NCI-H460 (cell line): ENCODE measurements at places on chromosomes 1 and 21.

- DNase-seq = no peak
These were observed 11.5 kb downstream of the MACO1 start for GRCh38 chr1:25442178-25442577.

DNA sequence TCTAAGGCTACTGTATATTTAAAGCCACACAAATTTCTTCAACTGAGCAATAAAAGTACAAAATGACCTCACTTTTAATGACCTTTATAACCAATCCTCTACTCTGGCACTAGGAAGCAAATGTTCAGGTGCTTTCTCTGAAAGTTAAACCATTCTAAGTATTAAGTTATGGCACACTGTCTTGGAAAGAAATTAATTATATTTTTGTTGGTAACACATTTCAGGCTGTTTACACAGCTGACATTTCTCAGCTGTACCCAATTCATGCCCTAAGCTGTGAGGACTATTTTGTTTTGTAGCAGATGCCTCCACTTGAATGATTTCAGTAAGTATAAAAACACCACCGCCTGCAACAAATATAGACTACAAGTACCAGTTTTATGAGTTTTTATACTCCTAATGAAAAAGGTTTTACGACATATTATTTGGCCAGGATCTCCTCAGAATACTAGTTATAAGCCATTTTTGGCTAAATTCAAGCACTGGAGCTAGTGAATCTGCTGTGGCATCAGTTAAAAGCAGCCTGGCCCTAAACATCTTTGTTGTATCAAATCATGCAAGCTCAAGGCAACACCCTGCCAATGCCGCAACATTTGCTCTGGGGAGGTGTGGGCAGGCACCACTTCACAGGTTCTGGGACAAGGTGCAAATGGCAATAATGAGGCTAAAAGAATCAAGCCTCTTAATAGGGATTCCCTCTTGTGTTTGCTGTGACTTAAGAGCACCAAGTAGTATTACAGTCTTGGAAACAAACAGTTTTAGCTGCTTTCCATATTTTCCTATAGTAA, 228.4 kb upstream of the DMRTA2 start:
- no peak for DNase-seq

GRCh38 chr1:222288053-222288452, 259.9 kb downstream of the HHIPL2 start:
- DNase-seq = no peak

DNA sequence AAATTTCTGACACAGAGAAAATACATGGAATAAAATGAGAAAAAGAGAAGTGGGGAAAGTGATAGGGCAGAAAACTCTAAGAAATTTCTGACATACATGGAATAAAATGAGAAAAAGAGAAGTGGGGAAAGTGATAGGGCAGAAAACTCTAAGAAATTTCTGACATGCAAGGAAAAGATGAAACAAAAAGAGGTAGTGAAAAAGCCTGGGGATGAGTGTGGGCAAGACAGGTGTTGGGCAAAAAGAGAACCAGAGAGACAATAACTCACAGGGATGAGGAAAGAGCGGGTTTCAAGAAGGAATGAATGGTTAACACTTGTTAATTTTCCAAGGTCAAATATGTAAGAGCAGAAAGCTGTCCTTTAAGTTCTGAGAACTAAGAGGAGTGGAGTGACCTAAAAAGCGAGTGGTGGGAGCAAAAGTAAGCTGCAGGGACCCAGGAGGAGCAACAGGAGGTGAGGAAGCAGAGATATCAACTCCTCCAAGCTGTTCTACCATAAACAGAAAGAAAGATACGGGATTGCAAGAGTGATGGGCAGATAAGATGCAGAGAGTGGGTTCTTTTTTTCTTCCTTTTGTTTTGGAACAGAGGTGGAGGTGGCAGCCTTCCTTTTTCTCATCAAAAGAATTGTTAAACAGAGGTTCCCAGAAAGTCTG, 29.9 kb upstream of the EXO1 start:
- DNase-seq = no peak

DNA sequence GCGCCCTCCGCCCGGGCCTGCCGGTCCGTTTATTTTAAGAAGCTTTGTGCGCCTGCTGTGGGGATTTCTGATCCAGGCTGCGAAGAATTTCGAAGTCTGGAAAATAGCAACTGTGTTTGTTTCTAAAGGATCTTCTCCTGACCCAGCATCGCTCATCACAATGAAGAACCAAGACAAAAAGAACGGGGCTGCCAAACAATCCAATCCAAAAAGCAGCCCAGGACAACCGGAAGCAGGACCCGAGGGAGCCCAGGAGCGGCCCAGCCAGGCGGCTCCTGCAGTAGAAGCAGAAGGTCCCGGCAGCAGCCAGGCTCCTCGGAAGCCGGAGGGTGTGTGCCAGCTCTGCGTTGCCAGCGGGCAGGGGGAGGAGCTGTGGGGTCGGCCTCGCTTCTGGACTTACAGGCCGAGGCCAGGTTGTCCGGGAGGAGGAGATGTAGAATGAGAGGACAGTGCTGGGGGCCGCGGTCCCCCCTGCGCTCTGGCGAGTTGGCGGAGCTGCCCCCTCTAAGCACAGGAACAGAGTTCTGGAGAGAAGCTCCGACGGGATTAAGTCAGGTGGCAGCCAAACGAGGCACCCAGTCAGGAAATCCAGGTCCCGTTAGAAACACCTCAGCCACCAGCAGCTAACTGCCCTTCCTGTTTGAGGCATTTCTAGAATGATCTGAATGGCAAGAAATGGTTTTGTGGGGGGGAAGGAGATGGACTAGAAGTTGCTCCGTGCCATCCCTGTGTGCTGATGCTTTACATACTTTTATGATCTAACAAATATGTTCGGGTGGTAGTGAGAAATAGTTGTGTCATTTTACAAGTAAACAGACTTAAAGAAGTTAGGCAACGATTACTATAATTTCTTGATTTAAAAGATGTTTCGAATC, 948 bp downstream of the TXLNA start:
- no peak for DNase-seq

DNA sequence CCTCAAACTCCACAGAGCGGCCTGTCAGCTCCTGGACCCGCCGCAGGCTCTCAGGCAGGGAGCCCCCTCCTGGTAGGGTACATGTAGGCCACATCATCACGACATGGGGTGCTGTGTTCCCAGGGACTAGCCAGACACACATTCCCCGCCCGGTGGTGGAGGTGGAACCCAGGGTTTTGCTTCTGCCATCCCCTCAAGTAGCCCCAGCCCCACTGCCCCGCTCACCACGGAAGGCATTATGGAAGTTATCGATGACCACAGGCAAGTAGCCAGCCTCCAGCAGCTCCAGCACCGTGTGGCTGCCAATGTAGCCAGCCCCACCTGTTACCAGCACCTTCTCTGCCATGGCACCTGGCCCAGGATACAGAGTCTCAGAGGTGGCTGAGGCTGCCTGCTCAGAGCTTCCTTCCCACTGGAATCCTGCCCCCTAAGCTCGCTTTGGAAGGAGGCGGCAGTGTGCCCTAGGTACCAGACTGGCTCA, 1.9 kb downstream of the GALE start:
- DNase-seq = no peak

- no peak for DNase-seq
These were observed 1.4 kb upstream of the FDPS start for GRCh38 chr1:155307247-155307740.

- no peak for DNase-seq
These were observed 208.1 kb downstream of the USH2A start for GRCh38 chr1:216215169-216215568.

GRCh38 chr1:43925846-43926245, 7.8 kb upstream of the ARTN start:
- DNase-seq = no peak
